ENCODE measurements at places on chromosomes 1 and 21.

DNA sequence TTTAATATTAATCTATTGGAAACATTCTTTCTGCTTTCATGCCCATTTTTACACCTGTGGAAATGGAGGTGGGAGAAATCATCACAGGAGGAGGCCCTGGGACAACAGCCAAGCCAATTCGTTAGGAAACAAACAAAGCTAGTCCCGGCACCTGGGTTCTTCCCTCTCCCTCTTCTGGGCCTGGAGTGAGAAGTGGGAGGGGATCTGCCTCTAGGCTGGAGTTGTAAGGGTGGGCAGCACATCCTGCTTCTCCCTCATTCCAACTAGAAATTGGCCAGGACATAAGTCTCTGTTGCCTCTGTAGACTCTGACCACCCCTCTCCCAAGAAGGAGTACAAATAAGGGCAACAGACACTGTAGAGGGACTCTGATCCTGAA lies 20.2 kb upstream of the ERO1B start:
- no peak for DNase-seq

DNA sequence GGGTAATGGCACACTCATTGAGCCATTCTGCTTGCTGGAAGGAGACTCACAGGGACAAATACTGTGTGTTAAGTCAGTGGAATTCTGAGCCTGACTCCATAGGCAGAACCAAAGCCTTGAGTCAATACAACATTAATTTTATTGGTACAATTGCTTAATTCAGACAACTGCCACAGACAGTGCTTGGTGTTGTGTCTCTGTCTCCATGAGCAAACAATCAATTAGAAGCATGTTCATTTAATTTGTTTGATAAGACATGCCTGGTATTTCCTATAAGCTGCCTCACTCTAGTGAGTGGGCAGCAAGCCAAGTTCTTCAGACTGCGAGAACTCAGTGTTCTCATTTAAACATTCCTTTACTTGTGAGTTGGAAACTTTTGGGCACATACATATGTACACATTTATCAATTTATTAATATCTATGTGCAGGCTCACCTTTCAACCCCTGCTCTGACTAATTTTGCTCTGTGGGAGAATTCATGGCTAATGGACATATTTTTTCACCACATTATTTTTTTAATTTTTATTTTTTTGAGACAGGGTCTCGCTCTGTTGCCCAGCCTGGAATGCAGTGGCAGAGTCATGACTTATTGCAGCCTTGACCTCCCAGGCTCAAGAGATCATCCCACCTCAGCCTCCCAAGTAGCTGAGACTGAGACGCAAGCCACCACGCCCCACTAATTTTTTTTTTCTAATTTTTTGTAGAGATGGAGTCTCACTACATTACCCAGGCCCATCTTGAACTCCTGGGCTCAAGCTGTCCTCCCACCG lies 4.5 kb upstream of the SRSF10 start:
- no peak for DNase-seq

DNA sequence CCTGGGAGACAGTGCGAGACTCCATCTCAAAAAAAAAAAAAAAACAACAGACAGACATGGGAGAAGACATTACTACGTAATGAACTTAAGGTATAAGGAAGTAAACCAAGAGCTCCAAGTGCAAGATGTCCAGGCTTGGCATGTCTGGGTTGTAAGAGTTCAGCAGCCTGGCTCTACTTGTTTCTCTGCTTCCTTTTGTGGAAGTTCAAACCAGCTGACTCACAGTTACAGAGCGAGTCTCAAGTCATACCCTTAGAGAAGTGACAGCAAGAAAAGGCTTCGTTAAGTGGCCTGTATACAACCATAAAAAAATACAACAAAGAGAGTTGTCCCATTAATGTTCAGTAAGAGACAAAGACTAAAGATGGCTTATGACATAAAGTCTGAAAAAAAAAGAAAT lies 1.3 kb downstream of the RIT1 start:
- no peak for DNase-seq

GRCh38 chr1:18564676-18565075 lies 66.0 kb upstream of the PAX7 start:
- DNase-seq = no peak

- no peak for DNase-seq
Measured at GRCh38 chr1:48794816-48795215, 18.1 kb upstream of the BEND5 start.

- no peak for DNase-seq
Measured at GRCh38 chr1:178796013-178796412, 71.0 kb downstream of the RALGPS2 start.

DNA sequence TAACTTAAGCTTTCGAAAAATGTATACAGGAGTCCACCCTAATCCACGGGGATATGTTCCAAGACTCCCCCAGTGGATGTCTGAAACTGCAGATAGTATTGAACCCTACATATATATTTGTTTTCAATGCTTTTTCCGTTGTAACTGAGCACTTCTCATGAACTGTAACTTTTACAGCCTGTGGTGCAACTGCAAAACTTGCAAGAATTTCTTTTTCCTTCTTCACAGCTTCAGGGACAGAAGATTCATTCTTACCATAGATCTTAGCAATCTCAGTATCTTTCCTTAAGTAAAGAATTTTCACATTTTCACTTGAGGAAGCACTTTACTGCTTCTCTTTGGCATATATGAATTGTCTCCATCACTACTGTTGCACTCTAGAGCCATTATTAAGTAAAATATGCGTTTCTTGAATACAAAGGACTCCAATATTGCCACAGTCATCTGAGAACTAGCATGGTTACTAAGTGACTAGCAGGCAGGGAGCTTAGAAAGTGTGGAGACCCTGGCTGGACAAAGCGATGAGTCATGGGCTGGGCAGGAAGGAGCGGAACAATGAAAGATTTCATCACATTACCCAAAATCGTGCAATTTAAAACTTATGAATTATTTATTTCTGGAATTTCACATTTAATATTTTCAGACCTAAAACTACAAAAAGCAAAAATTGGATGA lies 14.1 kb downstream of the DPYD start:
- no peak for DNase-seq

- no peak for DNase-seq
Measured at GRCh38 chr21:29664615-29665014, 275.2 kb downstream of the GRIK1 start.

GRCh38 chr1:185487936-185488335 lies 170.9 kb upstream of the IVNS1ABP start:
- DNase-seq = no peak

DNA sequence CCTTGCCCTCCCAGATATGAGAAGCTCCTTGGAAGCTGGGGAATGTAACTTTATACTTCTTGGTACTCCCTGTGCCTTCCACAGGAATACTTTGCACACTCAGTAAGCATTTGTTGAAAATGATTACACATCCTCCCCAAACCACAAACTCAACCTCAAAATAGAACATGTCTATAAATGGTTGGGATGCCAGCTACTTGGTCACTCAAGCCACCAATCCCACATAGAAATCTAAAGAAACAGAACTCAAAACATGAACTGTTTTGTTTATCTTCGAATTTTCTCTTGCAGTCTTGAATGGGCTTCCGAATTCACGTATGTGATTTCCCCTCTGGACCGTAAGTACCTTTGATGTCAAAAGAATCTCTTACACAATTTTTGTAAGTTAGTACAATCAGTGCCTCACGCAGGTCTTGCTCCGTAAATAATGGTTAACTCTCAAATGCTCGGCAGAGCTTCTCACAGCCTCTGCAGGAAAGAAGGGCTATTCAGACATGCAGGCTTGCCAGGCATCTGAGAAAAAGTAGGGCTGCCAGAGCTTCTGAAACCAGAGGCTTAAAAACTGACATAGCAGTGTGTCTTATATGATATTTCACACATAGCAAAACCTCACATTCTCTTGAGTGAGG lies 26.9 kb downstream of the SORT1 start:
- no peak for DNase-seq

DNA sequence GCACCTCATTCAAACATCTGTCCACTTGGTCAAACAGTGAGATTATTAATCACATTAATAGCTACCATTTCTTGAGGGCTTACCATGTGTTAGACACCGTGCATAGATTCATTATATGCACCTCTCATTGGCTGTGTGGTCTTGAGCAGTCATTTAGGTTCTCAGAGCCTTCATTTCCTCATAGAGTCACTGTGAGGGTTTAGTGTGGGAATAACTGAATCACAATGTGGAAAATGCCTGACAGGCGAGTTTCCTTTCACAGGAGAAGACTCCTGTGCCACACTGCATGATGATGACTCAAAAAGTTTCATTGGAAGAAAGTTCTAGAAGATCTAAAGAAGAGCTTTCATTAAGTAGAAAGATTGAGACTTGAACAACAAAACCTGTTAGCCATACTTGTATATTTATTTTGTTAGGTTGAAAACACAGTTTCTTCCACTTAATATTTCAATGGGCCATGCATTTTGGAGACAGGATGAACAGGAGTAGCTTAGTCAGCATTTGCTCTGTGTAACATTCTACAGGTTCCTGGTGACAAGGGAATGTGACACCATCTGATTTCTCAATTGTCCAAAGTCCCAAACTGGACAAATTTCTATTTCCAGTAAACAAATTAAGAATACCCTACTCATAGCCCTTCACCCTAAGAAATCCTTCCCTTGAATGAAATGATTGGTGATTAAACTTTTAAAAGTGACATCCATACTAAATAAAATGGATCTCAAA lies 45.7 kb downstream of the FYB2 start:
- DNase-seq = no peak

DNA sequence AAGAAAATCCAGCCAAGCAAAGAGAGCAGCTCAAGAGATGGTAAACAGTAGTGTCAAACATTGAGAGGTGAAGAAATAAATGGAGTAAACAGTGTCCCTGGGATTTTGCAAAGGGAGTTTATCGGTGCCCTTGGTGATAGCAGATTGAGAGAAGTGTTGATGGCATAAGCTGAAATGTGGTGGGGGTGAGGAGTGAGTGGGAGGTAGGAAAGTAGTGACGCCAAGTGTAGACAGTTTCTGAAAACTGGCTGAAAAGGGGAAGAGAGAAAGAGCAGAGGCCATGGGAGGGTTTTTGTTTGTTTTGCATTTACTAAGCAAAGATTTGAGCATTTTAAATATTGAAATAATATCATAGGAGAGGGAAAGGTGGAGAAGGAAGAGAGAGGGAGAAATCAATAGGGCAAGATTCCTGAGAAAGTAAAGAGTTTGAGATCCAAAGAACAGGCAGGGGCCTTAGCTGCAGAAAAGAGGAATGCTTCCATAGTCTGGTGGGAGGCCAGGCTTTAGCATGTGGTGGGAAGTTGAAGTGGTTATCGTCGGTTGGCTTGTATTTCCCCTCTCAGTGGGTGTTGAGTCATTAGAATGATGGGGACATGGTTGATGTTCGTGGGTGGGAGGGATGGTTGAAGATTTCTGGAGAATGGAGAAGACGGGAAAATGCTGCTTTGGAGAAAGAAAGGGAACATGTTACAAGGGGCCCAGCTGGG lies 26.8 kb upstream of the RASAL2 start:
- no peak for DNase-seq

GRCh38 chr1:48266576-48266975 lies 44.1 kb downstream of the SLC5A9 start:
- DNase-seq = no peak

DNA sequence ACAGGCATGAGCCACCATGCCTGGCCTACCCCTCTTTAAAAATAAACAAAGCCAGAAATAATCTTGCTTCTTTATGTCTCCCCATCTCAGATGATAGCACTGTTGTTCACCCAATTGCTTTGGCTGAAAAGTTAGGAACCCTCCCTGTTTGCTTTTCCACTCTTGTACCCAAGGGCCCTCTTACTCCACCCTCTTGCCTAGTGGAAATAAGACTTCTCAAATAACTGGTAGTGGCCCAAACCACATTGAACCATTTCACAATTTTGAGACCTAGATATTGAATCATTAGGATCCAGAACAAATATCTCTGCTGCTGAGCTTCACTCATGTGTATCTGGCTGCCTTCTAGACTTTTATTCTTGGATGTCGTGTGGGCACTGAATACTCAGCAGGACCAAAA lies 37.7 kb downstream of the RNF220 start:
- no peak for DNase-seq

- DNase-seq = no peak
Measured at GRCh38 chr1:167057241-167057688, 32.9 kb downstream of the GPA33 start.

DNA sequence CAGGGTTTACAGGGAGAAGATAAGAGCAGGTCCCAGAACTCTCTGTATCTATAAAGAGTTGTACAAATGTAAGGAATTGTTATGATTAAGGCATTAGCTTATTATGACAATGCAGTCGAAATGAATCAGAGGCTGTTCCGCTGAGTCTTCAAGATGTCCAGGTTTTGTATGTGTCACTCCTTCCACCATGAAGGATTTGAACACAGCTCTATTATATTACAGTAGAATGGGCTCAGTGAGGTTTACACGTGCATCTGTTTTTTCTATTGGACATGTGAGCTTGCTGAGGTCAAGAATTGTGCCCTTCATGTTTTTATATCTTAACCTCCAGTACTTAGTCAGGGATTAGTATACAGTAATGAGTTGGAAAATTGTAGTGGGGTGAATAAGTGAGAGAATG lies 86.3 kb downstream of the MPZL1 start:
- DNase-seq = no peak

DNA sequence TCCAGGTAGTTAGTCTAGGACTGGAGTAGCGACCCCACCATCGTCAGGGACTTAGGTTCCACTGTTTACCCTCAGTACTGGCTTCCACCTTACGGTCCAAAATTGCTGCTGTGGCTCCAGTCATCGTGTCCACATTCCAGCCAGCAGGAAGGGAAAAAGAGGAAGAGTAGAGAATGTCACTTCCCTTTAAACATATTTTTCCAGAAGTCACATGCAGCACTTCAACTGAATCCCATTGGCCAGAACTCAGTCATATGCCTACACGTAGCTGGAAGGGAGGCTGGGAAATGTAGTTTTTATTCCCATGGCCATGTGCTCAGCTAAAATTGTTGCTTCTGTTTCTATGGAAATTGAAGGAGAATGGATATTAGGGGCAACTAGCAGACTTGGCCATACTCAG lies 84.1 kb upstream of the SELENON start:
- no peak for DNase-seq

DNA sequence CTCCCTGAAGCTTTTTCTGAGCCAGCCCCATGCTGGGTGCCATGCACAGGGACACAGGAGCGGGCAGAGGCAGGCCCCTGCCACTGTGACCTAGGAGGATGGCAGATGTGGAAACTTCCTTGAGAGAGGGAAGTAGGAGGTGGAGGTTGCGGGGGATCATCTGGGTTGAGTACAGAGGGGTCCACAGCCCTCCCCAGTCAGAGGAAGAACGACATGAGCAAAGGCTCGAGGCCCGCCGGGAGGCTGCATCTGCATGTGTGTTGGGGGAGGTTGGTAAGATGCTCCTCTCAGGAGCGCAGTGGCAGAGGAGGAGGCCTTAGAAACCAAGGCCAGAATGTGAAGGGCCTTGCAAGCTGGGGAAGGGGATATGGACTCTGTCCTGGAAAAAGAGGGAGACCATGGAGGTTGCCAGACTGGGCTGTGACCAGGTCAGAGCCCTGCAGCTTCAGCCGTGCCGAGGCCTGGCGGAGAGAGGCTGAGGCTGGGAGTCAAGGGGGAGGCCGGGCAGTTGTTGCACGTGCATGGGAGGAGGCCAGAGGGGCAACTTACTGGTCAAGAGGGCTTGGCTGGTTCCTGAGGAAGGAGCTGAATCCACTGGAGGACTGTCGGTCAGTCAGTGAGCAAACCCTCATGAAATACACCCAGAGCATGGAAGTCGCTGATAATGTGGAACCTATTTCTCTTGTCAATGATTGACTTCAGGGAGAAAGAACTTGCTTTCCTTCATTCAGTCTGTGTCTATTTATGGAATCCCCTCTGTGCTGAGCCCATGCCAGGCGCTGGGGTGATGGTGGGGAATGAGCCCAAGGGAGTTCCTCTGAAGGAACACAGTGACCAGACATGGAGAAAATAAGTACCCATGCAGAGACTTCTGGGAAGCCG lies 31.7 kb downstream of the A3GALT2 start:
- DNase-seq = no peak

- no peak for DNase-seq
Measured at GRCh38 chr1:18668046-18668445, 37.4 kb downstream of the PAX7 start.
